ENCODE measurements at places on chromosomes 1 and 21.

- DNase-seq: no peak
These were observed 13.8 kb upstream of the SFN start for GRCh38 chr1:26848941-26849774.

DNA sequence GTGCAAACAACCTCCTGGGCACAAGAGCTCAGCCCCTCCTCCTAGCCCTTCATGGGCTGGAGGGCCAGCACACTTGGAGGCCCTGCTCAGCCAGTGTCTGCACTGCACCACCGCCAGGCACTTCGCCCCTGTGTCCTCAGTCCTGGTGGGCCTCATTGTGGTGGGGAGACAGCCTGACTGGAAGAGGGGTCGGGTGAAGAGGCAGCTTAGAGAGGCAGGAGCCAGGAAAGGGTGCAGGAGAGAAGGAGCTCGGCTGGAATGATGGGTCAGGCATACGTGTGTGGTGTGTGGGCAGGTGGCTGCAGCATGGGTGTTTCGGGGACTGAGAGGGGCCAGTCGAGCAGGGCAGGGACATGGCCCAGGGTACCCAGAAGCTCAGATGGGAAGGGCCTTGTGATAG is 4.1 kb downstream of the WNT3A start:
- no peak for DNase-seq

GRCh38 chr1:157472959-157473358 is 79.4 kb downstream of the FCRL5 start:
- DNase-seq: no peak

DNA sequence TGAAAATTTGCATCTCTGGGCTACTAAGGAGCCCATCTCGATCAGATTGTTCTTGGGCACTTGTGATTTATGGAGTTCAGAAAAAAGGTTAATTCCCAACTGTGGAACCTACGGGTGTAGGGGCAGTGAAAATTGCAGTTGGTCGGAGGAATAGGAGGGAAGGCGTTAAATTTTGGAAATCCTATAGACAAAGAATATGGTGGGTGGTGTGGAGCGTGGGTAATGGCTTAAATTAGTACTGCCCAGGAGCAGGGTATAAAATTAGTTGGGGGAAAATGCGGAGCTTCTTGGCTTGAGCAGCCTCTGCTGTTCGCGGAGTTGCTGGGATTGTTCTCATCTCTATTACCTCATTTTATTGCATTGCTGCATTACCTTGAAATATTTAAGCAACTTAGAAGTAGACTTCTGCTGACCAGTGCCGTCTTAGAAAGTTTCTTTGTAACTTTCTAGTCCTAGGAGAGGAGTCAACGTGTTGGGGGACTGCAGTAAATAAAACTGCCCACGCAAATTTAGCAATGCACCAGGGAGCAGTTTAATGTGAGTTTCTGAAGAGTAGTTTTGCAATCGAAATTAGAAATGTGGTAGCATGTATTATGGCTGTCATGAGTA is 514 bp downstream of the S1PR1 start:
- DNase-seq: no peak

DNA sequence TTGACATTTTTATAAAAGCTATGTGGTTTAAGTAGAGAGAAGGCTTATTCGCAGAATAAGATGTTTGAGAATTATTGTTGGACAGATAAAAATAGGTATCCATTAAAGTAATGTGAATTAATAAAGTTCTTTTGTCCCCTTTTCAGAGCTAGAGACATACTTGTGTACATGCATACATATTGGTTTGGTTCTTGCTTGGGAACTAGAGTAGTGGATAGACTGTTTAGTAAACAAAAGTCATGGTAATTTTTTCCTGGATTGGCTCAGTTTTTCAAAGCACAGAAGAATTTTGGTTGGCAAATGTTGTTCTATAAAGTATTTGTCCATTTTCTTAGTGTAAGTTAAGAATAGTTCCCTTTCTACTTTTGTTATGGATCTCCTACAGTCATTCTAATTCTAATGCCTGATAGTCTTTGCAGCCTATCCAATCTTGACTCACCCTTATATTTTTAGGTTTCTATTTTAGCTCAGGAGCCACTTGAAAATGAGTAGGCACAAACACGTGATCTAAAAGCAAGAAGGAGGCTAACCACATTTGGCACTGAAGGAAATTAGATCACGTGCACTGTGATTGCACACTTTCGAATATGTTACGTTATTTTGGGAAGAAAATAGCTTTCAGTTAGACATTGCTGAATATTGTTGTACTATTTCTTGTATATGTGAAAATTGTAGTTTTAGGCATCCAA is 47.0 kb downstream of the RABGAP1L start:
- no peak for DNase-seq

Data from hematopoietic multipotent progenitor cell treated with erythropoietin and hydrocortisone succinate and interleukin-3 and kit ligand, for 15 days (in vitro differentiated cells).